ENCODE measurements at places on chromosomes 4 and X.

- no peak for DNase-seq
Measured at GRCh38 chrX:151697522-151697921, 2.3 kb downstream of the PRRG3 start.

DNA sequence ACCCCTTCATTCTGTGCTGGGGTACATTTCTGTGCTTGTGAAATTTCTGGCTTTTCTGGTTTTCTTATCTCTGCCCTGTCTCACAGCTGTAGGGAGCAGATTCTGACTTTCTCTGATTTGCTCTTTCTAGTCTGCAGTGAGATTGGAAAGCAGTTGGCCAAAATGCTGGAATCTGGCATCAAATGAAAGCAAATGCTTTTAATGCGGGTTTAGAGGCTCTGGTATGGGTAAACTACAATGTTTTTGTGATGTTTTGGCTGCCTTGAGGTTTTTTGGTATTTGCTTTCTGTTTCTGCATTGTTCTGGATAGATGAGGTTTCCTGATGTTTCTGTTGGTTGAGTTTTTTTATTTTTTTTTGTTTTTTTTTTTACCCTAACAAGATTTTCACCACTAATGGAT lies 23.8 kb downstream of the SMIM20 start:
- no peak for DNase-seq

GRCh38 chrX:115318139-115318538 lies 28.6 kb downstream of the LUZP4 start:
- no peak for DNase-seq

DNA sequence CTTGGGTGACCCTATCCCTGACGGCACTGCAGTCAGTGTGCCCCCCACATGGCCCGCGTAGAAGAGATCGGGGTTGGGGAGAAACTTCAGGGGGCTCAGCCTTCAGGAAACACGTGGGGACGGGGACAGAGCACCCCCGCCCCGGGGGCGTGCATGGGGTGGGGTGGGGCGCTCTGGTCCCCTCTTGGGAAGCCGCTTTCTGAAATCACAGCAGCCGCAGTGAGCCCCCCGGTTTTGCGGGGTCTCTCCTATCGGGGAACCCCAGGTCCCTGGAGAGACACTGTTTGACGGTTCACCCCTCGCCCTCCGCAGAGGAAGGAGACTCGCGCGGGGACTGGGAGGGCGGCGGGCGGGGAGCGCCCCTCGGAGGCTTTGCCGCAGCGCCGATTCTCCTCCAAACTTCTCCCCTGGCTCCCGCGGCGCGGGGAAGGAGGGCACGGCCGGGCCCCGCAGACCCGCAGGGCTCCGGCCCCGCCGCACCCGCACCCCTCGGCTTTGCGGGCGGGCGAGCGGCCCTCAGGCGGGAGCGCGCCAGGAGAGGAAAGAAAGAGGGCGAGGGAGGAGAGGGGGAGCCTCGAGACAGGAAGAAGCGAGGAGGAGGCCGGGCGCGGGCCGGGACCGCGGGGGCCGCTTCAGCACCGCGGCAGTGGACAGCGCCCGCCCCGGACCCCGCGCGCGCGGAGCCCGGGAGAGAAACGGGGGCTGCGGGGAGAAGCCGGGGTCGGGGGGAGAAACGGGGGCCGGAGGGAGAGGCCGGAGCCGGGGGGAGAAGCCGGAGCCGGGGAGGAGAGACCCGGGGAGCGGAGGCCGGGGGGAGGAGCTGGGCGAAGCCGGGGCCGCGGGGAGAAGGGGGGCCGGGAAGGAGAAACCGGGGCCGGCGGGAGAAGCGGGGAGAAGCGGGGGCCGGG lies 612 bp downstream of the CPLX1 start:
- DNase-seq, result no peak

Measured in Ammon's horn (tissue), 1 donor.